ENCODE measurements at places on chromosomes 3 and 15. TPM values are rescaled to one million over a fixed set of nuclear protein-coding genes. Genes with fewer than 3 reads are reported as not detected.

The SKOR1 gene
- 0.05 TPM for total RNA-seq

The ACKR4 gene
- not detected for total RNA-seq

The SEMA3F gene
- 11.5 TPM for total RNA-seq

The DPPA4 gene
- total RNA-seq, result not detected

The MORC1 gene
- total RNA-seq, result not detected

The NLGN1 gene
- total RNA-seq, result not detected

The HGD gene
- 22.1 TPM for total RNA-seq

Measured in A549 treated with Mapracorat at 1 μM for 4 hours (cell line).